ENCODE measurements at places on chromosomes 3 and 15.

- DNase-seq = no peak
Observed at GRCh38 chr3:3907023-3907422, 107.8 kb downstream of the LRRN1 start.

- no peak for DNase-seq
Observed at GRCh38 chr15:70014860-70015490, 82.7 kb downstream of the TLE3 start.

DNA sequence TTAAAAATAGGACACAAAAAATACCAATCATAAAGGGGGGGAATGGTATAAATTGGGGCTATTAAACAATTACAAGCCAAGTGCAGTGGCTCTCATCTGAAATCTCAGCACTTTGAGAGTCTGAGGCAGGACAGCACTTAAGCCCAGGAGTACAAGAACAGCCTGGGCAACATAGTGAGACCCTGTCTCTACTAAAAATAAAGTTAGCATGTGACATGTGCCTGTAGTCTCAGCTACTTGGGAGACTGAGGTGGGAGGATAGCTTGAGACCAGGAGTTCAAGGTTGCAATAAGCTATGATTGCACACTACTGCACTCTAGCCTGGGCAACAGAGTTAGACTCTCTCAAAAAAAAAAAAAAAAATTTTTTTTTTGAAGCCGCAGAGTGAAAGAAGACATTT is 23.8 kb upstream of the GABPB1 start:
- DNase-seq = no peak

DNA sequence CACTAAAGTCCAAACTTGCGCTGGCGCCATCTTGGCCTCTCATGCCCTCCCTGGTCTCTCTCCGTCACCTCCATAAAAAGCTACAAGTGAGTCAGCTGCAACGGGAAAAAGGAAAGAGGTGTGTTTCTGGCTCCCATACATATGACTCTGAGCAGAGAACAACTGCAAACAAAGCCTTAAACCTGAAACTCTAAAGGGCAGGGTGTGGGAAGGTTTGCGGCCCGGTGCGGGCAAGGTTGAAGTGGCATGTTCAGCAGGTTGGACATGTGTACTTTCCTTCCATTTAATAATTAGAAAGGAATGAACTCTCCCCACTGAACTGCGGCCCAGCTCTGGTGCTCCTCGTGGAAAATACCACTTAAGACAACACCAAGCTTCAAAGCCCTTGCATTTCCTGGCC is 59.0 kb upstream of the PPARG start:
- no peak for DNase-seq

DNA sequence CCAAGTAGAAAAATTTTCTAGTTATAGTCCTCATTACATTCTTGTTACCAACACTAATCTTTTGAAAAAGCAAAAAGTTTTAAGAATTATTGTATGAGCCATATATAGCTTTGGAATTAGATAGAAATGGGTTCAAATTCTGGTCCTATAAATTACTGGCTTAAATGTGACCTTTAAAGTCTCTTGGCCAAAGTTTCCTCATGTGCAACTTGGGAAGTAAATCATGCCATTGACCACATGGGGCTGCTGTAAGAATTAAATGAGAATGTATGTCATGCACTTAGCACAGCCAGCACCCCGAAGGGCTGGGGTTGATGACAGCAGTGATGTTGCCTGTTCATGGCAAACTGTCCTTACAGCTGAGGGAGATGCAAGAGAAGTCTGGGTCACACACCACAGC is 108.3 kb downstream of the TOP2B start:
- no peak for DNase-seq

DNA sequence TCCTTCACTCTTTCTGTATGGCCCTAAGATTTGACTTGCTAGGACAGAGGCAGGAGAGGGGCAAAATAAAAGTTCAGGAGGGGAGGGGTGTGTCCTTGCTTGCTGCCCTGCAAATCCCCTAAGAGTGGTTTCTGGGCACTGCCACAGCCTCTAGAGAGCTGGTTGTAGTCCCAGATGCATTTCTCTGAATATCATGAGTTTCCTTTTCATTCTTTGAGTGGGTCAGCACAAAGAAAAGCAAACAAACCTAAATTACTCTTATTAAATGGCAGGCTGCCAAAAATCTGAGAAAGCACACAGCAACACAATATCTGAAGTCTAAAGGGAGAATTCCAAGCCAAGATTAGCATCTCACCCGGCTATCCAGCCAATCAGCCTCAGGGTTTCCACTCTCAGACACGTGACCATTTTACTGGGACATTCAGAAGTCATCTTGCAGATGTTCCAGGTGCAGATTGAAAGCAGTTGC is 919.3 kb downstream of the TUSC7 start:
- DNase-seq = no peak

GRCh38 chr3:149717391-149718056 is 34.8 kb downstream of the COMMD2 start:
- DNase-seq = no peak

DNA sequence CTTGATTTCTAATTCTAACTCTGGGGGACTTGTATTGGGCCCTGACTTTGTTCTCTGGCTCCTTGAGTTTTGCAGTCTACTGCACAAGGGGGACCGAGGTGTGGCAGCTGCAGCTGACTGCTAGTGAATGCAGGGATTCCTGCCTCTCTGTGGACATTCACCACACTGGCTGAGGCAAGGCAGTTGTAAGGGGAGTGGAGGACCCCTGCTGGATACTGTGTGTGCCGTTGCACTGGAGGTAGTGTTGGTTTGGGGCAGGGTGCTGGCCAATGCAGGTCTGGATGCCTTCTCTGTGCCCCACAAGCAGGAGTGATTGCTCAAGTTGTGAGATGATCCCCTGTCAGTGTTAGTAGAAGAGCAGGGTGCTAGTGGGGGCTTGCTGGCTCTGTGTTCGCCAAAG is 626.1 kb downstream of the SQOR start:
- no peak for DNase-seq

DNA sequence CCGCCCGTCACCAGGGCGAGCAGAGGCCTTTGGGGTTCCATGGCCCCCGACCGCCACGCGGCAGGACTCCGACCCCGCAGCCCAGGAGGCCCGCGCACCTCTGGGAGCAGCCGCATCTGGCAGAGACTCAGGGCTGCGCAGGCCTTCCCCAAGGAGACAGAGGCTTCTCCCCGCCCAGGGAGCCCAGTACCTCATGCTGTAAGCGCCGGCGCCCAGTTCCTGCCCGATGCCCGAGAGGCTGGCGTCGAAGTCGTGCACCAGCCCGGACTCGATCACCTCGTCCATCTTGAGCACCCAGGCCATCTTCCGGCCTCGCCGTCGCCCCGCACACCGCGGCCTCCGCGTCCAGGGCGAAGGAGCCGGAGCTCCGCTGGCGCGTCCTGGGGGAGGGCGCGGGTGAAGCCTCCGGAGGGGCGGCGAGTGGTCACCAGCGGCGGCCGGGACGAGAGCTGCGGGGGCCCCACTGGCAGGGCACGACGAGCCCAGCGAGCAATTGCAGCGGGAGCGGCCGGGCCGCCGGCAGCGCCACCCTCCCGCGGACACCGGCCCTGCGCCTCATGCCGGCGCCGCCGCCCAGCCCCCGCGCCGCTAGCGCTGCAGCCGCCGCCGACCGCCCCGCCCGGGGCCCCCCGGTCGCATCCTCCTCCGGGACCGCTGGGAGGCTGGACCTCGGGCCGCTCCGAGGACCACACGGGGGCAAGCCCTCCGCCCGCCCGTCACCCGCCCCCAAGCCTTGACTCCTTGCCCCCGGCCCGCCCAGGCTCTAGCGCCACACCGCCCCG is 468 bp downstream of the UBP1 start:
- DNase-seq = peak; percentile 26

- no peak for DNase-seq
Observed at GRCh38 chr15:29668120-29668602, 154.1 kb downstream of the TJP1 start.

GRCh38 chr3:20646425-20646824 is 460.4 kb upstream of the SGO1 start:
- no peak for DNase-seq

DNA sequence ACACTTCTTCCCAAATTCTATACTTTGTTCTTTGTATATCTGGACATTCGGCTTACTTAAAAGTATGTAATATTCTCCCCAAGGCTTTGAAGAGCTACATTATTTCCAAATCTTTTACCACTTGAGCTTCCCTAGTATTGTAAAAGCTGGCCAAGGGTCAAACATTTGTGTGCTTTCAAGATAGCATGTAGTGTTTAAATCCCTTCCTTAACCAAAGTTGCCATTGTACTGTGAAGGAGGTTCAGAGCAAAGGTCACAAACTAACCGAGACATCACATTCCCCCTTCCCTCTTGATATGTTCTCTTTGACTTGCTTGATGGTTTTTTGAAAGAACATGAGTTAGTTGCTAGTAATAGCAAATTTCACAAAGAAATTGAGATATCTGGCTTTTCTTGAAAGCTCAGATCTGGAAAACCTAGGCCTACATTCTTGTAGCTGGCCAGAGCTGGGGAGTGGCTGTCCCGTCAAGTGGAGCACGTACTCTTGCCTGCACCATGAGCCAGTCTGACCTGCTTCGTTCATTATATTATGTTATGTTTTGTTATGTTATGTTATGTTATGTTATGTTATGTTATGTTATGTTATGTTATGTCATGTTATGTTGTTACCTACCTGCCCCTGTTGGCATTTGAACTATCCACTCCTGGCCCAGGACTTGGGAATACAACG is 60.2 kb downstream of the FILIP1L start:
- no peak for DNase-seq

- DNase-seq = no peak
Observed at GRCh38 chr15:40325188-40325587, 1.7 kb downstream of the INAFM2 start.

- no peak for DNase-seq
Observed at GRCh38 chr3:49498648-49499047, 28.6 kb downstream of the DAG1 start.

GRCh38 chr15:29838352-29839010 is 16.2 kb upstream of the TJP1 start:
- no peak for DNase-seq

GRCh38 chr3:173660645-173661299 is 263.2 kb downstream of the NLGN1 start:
- DNase-seq = no peak

DNA sequence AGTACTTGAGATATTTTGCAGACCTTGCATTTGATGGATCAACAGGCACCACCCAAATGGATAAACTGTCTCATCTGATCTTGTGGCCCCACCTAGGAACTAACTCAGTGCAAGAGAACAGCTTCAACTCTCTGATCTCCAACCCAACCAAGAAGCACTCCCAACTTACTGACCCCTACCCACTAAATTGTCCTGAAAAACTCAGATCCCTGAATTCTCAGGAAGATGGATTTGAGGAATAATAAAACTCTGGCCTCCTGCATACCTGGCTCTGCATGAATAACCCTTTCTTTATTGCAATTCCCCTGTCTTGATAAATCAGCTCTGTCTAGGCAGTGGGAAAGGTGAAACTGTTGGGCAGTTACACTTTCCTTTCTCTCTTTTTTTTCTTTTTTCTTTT is 247.9 kb downstream of the ZPLD1 start:
- DNase-seq = no peak

DNA sequence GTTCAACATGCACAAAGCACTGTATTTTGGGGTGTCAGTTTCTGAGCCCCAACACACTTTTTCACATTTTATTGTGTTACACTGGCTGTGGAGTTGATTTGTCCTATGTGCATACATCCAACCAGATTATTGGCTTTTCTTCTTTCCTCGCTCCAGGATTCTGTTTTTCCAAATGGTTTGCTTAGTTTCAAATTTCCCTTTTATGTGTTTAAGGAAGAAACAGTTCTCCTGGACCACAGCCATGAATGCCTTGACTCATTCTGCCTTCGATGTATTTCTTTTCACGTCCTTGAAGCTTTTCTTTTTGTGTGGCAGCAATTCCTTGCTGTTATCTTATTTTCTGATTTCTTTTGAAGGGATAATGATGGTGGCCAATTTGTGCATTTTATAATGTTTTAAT is 53.8 kb downstream of the CACNA2D3 start:
- no peak for DNase-seq

GRCh38 chr3:194687638-194688199 is 2.0 kb downstream of the FAM43A start:
- DNase-seq = peak; percentile 57

DNA sequence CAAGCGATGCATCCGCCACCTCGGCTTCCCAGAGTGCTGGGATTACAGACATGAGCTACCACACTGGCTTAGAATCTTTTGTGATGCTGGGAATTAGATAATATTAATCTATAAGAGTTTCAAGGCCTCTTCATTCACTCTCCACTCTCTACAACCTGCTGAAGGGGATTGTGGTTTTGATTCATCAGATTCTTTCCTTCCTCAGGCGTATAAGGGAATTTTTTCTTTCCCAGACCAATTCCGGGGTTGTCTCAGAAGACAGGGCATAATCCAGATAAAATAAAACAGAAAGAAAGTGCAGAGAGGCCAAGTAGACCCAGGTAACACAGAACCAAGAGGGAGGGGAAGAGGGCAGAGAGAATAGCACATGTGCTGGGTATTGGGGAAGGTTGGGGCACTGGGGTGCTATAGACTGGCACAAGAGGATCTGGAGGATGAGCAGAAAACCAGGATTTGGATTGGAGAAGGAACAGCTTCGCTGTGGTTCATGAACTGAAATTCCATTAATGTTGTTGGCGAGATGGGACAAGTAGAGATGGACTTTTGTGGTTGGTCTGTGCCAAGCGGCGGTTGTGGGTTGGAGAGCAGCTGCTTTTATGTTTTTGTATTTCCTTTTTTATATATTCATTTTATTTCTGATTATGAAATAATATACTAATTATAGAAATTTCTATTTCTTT is 12.8 kb downstream of the ARL6IP5 start:
- no peak for DNase-seq

DNA sequence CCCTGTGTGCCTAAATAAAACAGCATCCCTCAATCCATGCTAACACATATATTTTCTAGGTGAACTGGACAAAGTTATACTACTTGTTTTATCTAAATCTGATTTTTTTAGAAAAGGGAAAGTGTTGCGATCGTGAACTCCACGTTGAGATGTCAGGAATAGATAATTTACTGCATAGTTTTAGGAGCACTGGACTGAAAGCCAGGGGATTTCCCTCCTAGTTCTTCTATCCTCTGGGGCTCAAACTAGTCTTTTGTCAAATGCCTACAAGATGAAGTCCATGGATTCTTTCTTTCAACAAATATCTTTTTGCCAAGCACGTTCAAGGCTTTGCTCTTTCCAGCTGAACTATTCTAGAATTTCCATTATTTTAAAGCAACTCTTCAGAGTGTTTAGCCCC is 617 bp upstream of the HPS3 start:
- DNase-seq = no peak

DNA sequence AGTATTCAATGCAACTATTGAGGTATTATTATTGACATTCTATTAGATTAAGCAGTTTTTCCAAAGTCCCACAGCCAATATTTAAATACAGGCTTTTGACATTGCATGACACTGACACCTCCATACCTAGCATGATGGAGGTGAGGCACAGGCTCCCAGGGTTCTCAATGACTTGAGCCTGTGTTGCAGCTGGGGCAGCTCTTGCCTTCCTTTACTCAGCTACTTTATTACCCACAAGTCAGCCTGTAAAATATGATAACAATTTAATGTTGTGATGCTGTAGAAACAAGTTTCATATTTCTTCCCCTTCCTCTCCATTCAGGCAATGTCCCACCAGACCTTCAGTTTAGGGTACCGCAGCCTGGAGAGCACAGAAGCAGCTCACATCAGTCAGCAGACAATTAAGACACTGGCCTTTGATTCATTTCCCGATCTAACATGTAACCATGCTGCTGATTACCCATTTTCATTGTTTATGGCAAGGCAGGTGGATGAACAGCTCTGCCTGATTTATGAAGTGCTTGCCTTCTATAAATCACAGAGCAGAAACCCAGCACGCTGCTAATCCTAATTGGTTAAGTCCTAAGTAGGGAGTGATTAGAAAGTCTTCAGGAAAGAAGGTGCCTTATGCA is 826.1 kb downstream of the AGBL1 start:
- no peak for DNase-seq

Data from effector memory CD4-positive, alpha-beta T cell (primary cell).